NCI-H2081 (cell line): ENCODE measurements at places on chromosomes 11 and 22.

GRCh38 chr11:125941267-125941618, 4.6 kb upstream of the VSIG10L2 start:
- DNase-seq, result no peak

DNA sequence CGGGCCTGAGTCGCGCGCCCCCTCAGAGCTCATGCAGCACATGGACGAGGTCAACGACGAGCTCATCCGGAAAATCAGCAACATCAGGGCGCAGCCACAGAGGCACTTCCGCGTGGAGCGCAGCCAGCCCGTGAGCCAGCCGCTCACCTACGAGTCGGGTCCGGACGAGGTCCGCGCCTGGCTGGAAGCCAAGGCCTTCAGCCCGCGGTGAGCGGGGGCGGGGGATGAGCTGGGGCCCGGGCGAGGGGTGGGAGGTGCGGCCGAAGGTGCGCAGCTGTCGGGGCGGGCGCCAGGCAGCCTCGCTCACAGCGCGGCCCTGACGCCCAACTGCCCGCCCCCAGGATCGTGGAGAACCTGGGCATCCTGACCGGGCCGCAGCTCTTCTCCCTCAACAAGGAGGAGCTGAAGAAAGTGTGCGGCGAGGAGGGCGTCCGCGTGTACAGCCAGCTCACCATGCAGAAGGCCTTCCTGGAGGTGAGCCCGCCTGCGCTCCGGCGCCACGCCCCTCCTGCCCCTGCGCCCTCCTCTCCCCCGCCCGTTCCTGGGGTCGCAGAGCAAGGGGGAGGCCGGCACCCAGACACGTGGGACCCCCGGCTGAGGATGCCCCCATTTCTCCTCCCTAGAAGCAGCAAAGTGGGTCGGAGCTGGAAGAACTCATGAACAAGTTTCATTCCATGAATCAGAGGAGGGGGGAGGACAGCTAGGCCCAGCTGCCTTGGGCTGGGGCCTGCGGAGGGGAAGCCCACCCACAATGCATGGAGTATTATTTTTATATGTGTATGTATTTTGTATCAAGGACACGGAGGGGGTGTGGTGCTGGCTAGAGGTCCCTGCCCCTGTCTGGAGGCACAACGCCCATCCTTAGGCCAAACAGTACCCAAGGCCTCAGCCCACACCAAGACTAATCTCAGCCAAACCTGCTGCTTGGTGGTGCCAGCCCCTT, 20.5 kb downstream of the EPS8L2 start:
- DNase-seq, result peak; percentile 79

DNA sequence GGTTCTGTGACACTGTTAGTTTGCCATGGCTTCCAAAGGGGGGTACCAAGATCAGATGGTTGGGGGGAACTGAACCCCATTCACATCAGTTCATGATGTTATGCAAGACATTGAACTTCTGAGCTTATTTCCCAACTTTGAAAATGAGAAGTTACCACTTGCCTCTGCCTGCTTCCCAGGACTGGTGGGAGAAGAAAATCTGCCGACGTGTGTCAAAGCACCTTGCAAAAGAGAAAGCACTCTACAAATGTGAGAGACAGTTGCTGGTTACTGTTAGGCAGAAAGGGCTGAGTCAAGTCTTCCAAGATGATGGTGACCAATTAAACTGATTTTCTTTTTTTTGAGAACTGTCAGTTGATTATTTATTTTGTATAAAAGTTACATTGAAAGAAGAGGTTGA, 45.6 kb downstream of the SMCO4 start:
- no peak for DNase-seq

GRCh38 chr11:115129473-115130289, 374.5 kb downstream of the CADM1 start:
- DNase-seq, result no peak

DNA sequence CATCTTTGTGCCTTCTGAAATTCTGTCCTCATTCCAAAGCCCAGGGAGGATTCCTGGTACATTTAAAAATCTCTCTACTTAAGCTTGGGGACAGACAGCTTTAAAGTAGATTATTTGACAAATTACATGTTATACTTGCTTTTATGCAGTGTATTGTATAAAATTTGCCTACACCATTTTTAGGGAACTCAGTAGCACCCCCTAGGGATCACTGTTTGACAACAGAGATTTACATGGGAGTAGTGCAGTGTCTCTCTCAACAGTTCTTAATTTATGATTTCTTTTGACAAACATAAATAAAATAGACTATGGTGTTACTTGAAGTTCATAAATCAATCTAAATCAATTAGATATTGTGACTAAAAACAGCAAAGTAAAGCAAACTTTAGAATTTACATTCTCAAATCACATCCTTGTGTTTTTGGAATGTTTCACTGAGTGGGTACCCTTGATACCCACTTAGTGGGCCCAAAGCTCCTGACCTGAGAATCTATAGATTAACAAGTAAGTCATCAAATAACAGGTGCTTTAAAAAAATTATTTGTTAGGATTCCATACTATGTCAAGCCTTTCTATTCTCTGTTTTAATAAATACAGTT, 428.8 kb downstream of the DYNC2H1 start:
- peak; percentile 40 for DNase-seq

GRCh38 chr11:19767627-19768151, 55.1 kb downstream of the NAV2 start:
- no peak for DNase-seq

DNA sequence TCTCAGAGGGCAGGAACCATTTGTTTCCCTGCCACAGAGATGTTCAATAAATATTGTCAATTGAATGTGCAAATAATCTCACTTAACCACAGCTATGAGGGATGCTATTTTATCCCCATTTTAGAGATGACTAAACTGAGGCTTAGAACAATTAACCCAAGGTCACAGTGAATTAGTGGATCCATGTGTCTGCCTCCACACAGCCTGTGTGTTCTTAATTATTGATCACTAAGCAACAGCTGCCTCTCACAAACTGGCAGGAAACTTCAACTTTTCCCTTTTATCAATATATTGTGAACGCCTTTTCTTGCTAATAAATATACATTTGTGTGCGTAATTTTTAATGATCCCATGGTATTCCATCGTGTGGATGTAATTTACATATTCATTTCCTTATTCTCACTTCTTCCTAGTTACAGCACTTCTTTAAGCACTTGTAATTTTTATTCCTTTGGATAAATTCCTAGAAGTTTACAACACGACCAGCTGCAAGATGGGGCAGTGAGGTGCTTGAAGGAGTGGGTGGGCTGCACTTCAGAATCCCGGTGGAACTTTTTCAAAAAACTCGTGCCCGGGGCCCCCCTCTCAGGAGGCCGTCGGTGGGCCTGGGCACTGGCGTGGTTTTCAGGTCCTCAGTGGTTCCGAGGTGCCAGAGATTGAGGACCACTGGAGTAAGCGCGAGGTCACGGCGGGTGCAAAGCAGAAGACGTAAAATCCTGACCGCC, 915 bp upstream of the SREBF2 start:
- no peak for DNase-seq

DNA sequence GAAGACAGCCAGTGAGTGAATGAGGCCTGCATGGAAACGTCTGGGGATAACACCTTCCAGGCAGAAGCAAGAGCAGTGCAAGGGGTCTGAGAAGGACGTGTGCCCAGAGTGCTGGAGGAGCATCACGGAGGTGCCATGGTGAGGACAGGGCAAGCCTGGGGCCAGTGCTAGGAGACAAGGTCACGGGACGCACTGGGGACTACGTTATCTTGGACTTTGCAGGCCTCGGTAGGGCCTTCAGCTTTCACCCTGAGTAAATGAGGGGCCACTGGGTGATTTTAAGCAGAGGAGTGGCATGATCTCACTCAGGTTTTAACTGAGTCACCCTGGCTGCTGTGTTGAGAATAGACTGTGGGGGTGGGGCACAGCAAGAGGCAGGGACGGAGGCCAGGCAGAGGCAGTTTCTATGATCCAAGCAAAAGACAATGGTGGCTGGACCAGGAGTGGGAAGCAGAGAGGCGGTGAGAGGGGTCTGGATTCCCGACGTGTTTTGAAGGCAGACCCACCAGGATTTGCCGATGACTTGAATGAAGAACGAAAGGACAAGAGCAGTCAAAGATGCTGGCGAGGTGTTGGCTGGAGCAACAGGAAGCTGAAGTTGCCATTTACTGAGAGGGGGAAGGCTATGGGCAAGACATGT, 102.7 kb upstream of the PARVA start:
- no peak for DNase-seq

DNA sequence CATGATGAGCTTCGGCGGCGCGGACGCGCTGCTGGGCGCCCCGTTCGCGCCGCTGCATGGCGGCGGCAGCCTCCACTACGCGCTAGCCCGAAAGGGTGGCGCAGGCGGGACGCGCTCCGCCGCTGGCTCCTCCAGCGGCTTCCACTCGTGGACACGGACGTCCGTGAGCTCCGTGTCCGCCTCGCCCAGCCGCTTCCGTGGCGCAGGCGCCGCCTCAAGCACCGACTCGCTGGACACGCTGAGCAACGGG, 169 bp downstream of the NEFH start:
- DNase-seq, result no peak

GRCh38 chr11:134140961-134141490, 72.2 kb downstream of the JAM3 start:
- DNase-seq, result no peak

DNA sequence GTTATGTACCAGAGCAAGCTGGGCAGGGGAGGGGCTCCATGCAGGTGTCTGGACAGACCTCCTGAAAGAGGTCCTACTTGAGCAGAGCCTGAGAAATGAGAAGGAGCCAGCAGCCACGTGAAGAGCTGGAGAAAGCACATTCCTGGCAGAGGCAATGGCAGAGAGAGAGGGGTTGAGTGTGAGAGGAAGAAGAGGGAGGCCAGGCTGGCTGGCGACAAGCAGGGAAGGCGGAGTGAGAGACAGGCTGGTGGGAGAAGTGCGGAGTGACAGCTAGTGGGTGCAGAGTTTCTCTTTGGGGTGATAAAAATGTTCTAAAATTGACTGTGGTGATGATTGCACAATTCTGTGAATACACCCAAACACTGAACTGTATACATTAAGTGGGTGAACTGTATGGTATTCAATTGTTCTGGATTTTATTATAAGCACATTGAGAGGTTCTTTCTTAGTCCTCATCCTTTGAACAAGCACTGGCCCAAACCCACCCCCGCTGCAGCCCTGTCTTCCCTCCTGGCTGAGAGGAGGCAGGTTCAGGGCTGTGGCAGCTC, 29.4 kb downstream of the RPL27A start:
- no peak for DNase-seq

DNA sequence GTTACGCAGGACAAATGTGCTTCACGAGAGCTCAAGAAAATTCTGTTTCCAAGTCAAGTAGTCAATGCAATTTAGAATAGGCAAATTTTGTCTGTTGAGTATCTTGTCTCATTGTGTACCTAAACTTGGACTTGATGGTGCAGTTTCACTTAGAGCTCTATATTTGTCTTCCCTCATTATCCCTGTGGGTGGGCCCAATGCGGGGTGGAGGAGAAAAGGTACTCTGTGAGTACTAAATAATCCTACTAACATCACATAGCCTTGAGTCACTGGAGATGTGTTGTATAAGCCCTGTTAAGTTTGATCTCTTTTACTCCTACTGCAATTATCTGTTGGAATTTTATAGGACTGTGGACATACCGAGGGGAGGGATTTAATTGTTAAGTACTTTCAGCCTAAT, 331.2 kb downstream of the METTL15 start:
- no peak for DNase-seq

GRCh38 chr22:25146307-25146706, 53.4 kb upstream of the CRYBB3 start:
- no peak for DNase-seq

GRCh38 chr22:19174106-19175025, 4.2 kb downstream of the SLC25A1 start:
- DNase-seq, result no peak

- no peak for DNase-seq
Observed at GRCh38 chr11:116472651-116473050, 300.1 kb downstream of the BUD13 start.

DNA sequence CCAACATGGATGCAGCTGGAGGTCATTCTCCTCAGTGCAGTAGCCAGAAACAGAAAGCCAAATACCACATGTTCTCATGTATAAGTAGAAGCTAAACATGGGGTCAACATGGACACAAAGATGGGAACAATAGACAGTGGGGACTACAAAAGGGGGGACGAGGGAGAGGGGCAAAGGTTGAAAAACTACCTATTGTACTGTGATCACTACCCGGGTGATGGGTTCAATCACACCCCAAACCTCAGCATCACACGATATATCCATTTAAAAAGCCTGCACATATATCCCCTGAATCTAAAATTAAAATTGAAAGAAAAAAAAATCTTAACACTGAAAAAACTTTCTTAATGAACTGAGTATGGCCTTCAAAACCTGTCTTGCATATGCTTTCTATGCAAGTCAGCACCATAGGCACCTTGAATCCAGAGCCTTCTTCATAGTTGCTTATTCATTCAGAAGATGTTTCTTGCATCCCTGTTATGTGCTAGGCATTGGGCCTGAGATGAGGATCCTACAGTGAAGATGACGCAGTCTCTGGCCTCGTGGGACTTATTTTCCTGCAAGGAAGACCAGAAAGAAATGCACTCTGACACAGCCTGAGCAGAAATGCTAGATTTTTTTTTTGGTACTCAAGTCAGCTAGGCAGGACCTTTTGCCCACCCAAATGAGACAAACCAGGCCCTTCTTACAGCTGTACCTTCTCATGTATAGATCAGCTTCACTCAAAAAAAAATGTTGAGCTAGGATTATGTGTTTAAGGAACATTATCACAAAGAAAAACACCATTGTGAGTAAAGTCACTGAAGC, 21.0 kb downstream of the NNMT start:
- no peak for DNase-seq

- no peak for DNase-seq
Observed at GRCh38 chr11:85886089-85887056, 31.2 kb downstream of the CCDC83 start.

DNA sequence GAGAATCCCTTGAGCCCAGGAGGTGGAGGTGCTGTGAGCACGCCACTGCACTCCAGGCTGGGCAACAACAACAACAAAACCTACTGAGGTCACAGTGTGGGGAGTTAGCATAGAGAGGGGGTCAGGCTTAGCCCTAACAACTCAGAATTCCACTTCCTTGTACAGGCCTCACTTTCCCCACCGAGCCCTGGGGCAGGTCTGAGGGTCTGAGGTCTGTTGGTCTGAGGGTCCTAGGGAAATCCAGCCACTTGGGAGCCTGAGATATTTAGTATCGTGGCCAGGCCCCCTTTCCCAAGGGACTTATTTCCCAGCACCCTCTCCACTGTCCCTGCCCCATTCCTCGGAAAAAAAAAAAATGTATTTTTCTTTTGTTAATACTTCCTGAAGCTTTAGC, 34.8 kb upstream of the HORMAD2 start:
- no peak for DNase-seq

DNA sequence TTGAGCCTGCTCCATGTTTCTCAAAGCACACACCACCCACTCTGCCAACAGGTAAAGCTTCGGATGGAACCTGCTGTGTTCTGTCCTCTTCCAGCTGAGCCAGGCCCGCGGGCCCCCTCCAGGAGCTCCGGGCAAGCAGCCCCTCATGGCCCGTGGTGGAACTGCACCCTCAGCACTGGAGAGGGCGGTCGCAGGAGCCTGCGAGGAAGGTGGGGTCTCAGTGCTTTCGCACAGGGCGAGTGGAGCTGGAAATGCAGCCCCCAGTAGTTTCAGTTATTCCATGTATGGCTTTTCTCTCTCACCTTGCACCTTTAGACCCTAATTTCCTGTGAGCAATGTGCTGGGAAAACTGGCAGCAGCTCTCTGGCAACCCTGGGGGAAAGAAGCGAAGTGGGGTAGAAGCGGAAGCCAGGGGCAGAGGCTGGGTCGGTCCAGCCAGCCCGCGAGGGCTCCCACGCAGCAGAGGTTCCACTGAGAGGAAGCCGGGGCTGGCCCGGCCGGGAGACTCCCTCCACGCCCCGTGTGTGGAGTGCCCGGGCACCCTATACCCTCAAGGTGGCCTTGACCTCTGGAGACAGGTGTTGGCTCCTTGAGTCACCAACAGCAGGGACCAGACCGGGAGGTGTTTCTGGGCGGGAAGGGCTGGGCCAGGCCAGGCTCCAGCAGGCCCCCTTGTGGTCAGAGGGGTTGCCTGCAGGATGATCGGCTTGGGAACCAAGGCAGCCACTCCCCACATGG, 119.9 kb upstream of the TMEM45B start:
- DNase-seq, result peak; percentile 46
